ENCODE measurements at places on chromosomes 12 and 14.

GRCh38 chr14:51529736-51530135, 122.0 kb upstream of the FRMD6 start:
- DNase-seq: no peak

DNA sequence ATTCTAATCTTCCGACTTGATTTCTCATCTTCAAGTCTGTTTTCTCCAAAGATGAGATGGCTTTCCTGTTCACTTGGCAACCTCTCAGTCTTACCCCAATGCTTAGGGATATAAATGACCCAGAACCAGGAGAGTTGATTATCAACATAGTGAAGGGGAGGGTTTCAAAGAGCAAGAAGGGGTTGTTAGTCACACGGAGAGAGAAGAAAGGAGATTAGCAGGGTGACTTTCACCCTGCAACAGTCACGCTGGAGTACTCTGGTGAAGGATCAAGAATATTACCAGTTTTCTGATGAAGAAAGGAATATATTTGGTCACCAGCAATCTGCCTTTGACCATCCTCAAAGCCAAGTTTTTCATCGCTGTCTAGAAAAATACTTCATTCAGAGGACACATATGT, at the start of gene TMEM52B:
TMEM52B (plus strand) TSS at position 212 of the 400 bp plus-strand sequence. CDS start 543 bp downstream, outside the sequence.
- no peak for DNase-seq

GRCh38 chr12:66168410-66168809, 1.4 kb downstream of the TMBIM4 start:
- no peak for DNase-seq

DNA sequence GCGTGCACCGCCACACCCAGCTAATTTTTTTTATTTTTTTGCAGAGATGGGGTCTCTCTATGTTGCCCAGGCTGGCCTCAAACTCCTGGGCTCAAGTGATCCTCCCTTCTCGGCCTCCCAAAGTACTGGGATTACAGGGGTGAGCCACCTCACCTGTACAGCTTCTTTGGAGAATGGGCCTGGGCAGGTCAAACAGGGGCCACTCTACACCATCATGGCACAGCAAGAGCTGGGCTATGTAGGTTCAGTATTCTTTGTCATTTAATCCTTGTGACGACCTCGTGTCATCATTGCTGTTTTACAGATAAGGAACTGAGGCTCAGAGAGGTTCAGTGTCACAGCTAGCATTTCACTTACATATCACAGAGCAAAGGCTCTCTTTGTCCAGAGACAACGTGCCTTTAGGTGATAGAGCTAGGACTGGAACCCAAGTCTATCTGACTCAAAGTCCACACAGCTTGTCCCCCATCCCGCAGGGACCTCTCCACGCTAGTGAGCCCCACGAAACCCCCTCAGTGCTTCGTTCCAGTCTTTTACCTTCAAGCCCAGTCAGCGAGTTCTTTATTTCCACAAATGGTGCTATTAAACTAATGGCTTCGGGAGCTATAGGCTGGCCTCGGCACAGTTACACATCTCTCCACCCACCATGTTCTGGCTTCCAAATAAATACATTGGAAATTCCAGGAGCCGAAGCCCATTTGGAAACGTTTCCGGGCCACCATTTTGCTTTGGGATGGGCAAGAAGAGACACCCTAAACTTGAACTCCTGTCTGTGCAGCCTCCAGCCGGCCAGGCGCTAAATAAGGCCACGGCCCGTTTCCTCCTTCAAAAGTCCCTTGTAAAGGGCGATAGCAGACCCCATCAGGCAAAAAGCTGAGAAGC, 660 bp upstream of the MAP1LC3B2 start:
- DNase-seq: no peak

DNA sequence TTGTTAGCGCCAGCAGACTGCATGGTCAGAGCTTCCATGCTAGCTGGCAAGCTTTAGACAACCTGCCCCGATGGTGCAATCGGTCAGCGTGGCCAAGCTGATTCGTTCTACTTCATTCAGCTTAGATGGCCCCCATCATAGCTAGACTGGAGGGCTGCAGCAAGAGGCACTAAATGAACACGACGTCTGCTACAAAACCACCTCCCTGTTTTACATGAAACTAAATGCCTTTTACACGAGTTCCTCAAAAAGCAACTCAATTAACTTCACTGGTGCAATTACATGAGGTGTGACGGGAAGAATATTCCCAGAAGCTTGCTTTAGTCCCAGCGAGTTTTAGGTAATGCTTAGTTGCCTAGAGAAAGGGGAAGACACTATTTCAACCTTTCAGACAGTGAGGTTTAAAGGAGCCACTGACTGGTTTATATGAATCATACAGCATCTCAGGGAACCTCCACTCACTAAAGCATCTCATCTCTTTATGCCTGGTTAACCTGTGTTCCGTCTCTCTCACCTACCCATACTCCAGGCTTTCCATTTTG, 8.4 kb downstream of the NIN start:
- DNase-seq: no peak

DNA sequence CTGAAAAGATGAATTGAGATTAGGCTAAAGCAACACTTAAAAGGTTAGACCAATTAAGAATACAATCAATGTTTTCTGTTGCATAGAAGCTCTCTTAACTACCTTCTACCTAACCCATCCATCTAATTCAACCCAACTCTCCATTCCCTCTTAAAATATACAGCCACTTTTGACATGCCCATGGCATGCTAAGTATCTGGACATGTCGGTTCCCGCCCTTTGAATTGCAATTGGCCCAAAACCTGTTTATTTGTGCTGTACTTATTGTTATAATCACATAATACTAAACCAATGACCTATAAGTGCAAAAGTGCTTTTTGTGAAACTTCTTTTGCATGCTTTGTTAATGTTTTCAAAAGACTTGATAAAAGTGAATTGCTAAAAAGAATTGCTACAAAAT, 37.6 kb upstream of the APPL2 start:
- no peak for DNase-seq

Data from stimulated activated CD8-positive, alpha-beta memory T cell treated with anti-CD3 and anti-CD28 coated beads, Interleukin-4, amount 100 ng/mL, for 48 hours (primary cell).